ENCODE measurements at places on chromosomes 3 and 15.

DNA sequence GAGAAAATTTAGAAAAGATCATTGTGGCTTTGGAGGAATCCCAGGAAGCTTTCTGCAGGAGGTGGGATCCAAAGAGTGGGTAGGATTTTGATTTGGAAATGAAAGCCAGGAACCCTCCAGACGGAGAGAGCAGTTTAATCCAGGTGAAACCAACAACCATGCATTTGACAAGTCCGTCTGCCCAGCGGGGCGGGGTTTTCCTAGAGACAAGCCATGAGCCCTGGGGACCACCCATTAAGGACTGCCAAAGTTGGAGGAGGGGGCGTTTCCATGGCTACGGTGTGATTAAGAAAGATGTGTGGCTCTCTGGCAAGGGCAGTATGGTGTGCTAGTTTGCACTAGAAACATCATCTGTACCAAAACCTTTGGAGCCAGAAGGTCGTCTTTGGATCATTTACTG, 53.4 kb downstream of the SRGAP3 start:
- no peak for DNase-seq

DNA sequence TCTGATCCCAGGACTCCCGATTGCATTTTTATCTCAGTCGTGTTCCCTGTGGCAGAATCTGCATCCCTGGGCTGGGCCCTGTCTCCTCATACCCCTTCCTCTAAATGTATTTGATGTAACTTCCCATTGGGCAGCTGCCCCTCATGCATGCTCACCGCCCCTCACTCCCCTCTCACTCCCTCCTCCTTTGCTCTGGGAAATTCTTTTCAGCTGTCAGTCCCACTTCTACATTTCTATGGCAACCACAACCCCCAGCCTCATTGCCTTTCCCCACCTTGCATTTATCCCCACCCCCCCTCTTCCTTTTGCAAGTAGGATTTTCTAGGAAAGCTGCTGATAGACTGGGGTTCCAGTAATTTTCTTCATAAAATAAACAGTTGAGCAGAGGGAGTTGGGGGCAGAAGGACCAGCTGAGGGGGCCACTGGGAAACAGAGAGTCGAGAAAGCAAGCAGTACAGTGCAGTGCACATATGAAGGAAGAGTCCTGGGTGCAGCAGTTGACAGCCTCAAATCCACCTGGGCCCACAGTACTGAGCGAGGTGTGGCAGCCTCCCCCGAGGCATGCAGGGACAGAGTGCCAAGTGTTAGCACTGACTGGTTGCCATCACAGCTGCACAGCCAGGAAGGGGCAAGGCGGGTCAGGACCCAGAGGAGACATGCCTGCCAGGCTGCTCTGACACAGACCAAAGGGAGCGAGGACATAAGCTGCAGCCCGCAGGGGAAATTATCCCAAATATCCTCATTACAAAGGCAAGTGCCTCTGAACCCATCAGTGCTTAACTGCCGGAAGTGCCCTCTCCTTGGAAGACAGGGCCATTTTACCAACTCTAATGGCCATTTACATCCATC, 476.3 kb downstream of the EPHB1 start:
- DNase-seq: no peak

DNA sequence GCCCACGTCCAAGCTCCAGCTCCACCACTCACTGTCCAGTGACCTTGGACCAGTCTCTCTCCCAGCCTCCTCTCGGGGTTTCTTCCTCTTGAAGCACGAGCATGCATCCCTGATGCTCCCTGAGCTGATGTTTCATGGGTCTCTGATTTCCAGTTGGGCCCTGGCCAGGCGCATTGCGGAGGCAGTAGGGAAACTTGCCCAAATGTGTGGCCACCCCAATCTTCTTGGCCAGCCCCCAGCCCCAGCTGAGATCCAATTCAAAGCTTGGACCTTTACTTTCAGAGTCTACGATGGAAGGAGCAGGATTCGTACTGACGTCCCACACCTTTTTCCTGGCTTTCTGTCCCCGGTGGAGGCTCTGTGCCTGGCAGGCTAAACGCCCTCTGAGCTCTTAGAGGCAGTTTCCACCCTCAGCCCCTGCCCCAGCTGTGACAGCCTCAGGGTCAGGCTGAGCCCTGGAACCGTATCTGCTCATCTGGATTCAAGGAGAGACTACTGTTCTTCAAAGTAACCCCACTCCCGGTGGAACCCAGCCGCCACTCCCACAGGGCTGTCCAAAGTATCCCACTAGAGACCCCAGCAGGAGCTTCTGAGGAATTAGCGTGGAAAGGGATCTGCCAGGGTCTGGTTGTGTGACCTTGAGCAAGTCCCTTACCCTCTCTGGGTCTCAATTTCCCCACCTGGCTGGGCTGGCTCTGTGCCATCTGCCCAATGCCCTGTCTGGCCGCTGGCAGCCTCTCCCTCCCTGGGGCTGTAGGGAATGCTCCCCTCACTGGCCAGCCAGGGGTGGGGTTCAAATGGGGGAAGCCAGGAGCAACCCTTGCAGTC, 37.4 kb downstream of the CPN2 start:
- no peak for DNase-seq

DNA sequence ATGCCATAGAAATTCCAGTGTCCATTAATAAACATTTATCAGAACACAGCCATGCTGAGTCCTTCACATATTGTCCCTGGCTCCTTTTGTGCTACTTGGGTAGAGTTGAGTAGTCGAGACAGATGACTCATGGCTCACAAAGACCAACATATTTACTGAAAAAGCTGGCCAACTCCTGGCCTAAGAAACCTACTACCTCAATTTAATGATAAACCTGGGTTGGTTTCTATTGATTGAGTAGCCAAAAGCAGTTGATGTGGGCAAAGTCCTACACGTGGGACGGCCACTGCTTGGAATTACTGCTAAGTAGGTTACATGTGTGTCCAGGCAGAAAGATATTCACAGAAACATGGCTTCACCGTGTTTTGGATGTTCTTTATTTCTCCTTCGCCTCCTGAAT, 402.2 kb downstream of the NR2F2 start:
- no peak for DNase-seq

DNA sequence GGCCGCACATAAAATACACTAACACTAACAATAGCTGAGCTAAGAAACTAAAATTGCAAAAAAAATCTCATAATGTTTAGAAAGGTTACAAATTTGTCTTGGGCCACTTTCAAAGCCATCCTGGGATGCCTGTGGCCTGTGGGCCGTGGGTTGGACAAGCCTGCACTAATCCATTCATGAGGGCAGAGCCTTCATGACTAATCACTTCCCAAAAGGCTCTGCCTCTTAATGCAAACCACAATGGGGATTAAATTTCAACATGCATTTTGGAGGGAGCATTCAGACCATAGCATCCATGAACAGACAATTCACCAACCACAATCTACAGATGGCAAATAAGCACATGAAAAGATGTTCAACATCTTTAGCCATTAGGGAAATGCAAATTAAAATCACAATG, 128.2 kb downstream of the SUCLG2 start:
- DNase-seq: no peak

- DNase-seq: no peak
Observed at GRCh38 chr3:64295594-64295993, 70.3 kb upstream of the PRICKLE2 start.

- DNase-seq: peak; percentile 60
Observed at GRCh38 chr3:197736010-197736490, 654 bp downstream of the RUBCN start.

- no peak for DNase-seq
Observed at GRCh38 chr15:91537856-91538255, 315.7 kb upstream of the SLCO3A1 start.

DNA sequence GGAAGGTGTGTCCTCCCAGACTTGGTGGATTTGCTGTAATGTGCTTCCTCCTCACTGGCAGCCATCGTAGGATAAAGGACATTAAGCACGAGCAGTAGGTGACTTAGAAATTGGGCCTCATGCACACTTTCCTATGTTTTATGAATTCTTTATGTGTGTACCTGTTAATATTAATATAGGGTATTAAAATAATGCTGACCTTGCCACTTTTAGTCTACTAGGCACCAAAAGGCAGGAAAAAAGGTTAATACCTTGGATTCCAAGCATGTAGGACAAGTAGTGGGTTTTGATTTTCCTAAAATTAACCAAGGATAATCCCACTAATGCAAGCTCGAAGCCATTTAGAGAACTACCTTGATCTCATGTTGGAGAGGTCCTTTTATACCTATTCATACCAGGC, 55.9 kb downstream of the ADAMTSL3 start:
- no peak for DNase-seq

DNA sequence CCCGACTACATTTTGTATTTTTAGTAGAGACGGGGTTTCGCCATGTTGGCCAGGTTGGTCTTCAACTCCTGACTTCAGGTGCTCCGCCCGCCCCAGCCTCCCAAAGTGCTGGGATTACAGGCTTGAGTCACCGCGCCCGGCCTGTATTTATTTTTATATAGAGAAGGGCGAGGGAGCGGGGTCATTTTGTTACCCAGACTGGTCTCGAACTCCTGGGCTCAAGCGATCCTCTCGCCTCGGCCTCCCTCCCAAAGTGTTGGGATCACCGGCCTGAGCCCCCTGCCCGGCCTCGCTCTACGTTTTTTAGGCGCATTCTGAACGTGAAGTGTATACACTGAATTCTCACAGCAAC, 514 bp upstream of the PPP4R2 start:
- no peak for DNase-seq

GRCh38 chr3:40741729-40742128, 217.0 kb downstream of the ZNF621 start:
- peak; percentile 32 for DNase-seq

DNA sequence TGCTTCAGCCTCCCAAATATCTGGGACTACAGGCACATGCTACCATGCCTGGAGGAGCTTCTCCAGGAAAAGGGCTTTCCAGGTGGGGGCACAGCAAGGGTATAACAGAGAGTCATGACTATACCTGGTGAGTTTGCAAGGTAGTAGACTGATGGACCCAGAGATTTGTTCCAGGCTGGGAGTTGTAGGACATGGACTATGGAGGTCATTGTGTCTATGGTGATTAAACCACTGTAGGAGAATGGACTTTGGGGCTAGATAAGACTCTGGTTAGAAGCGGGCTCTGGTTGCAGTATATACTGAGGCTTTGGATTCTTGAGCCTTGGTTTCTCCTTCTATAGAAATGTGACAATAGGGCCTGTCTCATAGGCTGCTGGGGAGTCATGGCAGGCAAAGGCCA, 104.7 kb downstream of the EPHB1 start:
- no peak for DNase-seq

DNA sequence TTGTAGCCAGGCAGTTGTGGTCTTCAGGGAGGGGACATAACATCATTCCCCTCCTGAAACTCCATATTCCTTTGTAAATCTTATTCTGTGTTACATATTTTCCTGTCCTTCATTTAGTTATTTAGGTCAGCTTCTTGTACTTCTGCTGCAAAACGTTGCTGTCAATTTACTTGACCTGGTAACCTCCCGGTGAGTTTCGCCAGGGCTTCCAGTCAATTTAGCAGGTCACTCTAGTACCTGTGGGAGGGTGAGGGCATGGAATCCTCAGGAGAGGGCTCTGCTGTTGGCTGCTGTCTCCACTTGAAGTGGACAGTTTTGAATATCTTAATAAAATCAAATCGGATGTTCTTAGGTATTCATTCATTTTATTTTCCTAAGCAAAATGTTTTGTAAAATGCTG, 29.6 kb downstream of the FNDC3B start:
- no peak for DNase-seq

DNA sequence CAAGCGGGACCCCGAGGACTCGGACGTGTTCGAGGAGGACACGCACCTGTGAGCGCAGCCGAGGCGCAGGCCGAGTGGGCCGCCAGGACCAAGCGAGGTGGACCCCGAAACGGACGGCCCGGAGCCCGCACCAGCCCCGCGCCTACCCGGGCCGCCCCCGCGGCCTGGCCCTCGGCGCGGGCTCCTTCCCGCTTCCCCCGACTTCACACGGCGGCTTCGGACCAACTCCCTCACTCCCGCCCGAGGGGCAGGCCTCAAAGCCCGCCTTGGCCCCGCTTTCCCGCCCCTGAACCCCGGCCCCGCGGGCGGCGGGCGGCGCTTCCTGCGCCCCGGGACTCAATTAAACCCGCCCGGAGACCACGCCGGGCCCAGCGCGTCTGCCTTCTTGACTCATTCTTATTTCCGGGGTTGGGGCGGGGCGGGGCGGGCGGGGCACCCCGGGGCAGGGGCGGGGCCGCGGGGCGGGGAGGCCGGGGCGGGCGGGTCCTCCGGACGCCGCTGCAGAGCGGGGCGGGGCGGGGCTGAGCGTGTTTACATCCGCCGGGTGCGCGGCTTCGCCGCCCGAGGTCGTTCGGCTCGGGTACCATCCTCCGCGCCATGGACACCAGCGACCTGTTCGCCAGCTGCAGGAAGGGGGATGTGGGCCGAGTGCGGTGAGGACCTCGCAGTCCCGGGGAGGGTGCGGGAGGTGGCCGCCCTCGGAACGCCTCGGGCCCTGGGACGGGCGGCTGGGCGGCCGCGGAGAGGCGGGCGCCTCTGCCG, at the start of gene ABTB1:
Gene ABTB1, plus strand, starts transcription at position 524 of the 762 bp plus-strand sequence. Its CDS starts 74 bp downstream, at position 598.
- DNase-seq: peak; percentile 92

- no peak for DNase-seq
Observed at GRCh38 chr3:115113367-115113766, 33.7 kb downstream of the ZBTB20 start.

GRCh38 chr3:109806929-109807328, 469.6 kb upstream of the DPPA4 start:
- DNase-seq: peak; percentile 60

DNA sequence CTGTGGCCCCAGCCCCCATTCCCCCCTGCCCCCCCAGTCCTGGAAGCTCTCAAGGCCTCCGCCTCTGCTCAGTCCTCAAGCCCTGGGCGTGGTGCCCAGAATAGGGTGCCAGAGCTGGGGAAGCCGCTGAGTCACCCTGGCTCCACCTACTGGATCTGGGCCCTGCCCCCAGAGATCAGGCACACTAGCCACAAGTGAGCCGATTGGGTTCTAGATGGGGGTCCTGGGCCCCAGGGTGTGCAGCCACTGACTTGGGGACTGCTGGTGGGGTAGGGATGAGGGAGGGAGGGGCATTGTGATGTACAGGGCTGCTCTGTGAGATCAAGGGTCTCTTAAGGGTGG, 5.7 kb downstream of the EIF4G1 start:
- peak; percentile 87 for DNase-seq

DNA sequence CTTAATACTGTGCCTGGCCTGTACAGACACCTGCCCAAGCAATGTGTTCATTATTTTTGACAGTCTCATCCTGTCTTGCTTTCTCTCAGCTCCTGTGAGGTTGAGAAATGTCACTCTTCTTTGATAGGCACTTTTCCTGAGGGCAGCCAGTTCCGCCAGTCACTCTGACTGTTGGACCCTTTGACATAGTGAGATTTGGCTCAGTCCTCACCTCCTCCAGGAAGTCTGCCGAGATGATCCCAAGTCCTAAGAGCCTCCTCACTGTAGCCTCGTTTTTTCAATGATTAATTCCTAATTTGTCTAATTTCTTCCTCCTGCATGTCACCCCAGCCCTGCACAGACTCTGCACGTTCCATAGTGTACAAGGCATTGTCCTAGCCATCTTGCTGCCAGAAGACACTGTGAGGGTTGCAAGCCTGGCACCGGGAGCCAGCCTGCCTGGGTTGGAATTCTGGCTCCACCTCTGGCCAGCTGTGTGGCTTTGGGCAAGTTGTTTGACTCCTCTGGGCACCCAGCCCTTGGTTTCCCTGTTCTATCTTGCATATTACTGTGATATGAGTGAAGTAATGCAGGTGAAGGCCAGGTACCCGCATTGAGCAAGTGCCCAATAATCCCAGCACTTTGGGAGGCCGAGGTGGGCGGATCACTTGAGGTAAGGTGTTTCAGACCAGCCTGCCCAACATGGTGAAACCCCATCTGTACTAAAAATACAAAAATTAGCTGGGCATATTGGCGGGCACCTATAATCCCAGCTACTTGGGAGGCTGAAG, 24.3 kb downstream of the RPLP1 start:
- DNase-seq: no peak

All from suppressor macrophage treated with lipopolysaccharide for 4 hours (primary cell).